Activated CD4-positive, CD25-positive, alpha-beta regulatory T cell treated with anti-CD3 and anti-CD28 coated beads, Interleukin-2, amount 50 U/mL, for 24 hours (primary cell): ENCODE measurements at places on chromosomes 13 and 19.
A peak's percentile ranks its signal among the peaks of the same experiment; 100 is the strongest.

GRCh38 chr13:21894091-21894490, 223.2 kb downstream of the FGF9 start:
- no peak for ATAC-seq

DNA sequence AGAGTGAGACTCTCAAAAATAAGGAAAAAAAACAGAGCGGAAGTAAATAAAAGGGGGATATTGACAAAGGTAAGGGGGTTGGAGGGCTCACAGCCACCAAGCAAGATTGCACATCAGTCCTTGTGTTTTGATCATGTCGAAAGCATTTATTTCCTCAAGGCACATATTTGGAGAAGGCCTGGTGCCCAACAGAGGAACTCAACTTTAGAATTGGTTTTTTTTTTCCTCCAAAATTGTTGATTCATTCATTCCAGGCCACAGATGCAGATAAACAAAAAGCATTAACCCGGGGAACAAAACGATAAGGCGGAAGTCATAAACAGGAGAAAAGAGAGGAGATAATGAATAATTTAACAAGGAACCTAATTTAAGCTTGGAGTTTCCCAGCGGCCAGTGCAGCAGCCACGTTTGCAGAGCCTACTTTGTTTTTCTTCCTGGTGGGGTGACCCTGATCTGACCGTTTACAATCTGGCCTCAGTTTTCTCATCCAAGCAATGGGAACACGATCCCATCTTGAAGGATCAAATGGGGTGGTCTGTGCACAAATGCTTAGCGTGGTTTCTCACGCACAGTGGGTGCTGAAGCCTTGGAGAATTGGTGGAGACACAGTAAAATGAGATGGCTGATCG, 2.1 kb upstream of the PTPRS start:
- ATAC-seq = no peak

DNA sequence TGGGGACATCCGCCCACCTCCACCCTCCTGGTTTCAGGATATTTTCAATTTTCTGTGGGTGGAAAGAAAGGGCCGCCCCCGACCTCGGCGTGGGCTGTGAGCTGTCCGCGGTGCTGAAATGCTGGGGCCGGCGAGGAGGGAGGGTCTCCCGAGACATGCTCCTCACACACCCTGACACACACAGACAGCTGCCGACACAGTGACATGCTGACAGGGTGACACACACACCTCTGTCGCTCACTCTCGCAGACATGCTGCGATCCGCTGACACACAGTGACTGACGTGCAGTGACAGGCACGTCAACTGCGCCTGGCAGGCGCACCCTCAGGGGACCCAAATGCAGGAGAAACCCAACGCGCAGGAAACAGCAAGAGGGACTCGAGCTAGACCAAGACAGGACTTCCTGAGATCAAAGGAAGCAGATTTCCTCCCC, 25.1 kb upstream of the MEIS3 start:
- ATAC-seq = peak; percentile 44

- ATAC-seq = no peak
Observed at GRCh38 chr13:48533961-48534600, 1.2 kb upstream of the RCBTB2 start.

GRCh38 chr13:94212196-94212595, 267.3 kb downstream of the DCT start:
- no peak for ATAC-seq

- ATAC-seq = no peak
Observed at GRCh38 chr13:67281466-67281865, 51.3 kb upstream of the PCDH9 start.

- ATAC-seq = no peak
Observed at GRCh38 chr13:68047889-68048288, 817.8 kb upstream of the PCDH9 start.

GRCh38 chr13:102322211-102322610, 79.6 kb downstream of the FGF14 start:
- no peak for ATAC-seq

- ATAC-seq = no peak
Observed at GRCh38 chr19:29040292-29040691, 172.7 kb downstream of the UQCRFS1 start.

DNA sequence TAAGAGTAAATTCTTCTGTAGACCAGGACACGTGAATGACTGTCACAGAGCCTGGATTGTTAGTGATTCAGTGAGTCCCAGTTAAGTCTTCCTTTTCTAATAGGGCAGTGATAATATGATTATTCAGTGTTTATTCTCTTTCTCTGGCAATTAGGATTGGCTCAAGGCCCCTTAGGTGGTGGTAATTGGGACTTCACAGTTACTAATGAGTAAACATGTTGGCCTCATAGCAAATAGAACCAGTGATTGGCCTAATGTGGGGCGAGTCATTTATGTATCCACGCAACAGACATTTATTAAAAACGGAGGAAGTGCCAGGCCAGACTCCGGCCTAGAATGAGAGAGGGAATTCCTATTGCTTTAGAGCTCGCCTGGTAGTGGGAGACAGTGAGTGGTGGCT, 72.4 kb downstream of the SHISA2 start:
- ATAC-seq = no peak

DNA sequence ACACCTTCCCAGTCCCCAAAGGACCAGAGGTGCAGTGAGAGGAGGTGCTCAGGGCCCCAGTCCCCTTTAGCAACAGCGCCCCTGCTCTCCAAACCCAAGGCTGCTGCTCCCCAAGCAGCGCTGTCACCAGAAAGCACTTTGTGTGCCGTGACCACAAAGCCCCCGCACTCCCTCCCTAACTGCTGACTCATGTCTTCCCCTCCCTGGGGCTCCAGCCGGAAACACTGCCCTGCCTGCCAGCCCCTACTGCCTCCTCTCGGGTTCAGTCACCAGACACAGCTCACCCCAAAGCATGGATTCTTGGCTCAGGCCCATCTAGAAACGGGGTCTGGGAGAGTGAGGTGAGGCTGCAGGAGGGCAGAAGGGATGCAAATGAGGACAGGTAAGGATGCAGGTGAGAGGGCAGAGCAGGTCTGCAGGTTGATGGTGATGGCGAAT, 4.9 kb upstream of the TNFSF14 start:
- peak; percentile 48 for ATAC-seq

DNA sequence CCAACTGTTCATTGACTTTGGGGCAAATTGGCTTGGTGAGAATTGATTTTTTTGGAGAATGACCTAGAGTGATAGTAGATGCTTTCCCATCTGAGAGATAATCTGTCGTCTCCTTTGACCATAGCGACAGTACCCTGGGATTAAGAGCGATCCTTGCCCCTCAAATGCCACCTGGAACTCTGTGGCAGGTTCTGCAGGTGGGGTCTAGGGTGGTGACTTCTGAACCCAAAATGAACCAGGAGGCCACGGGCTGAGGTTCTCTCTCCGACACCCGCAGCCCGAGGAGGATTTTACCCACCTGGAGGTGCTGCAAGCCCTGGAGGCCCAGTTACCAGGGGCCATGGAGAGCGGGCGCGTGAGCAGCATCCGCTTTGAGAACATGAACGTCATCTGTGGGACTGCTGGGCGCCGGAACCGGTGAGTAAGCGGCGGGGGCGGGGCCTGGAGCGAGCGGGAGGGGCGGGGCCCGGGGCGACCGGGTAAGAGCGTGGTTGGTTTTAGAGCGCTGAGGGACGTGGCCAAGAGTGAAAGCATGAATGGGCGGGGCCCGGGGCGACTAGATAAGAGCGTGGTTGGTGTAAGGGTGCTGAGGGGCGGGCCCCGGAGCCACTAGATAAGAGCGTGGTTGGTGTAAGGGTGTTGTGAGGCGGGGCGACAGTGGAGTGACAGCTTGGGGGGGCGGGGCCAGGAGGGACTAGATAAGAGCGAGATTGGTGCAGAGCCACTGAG, 8.6 kb downstream of the C19orf81 start:
- peak; percentile 98 for ATAC-seq

GRCh38 chr19:7544626-7545025, 9.1 kb downstream of the PNPLA6 start:
- ATAC-seq = no peak

- no peak for ATAC-seq
Observed at GRCh38 chr19:46626446-46626845, 1.6 kb upstream of the PTGIR start.

- ATAC-seq = no peak
Observed at GRCh38 chr13:29801102-29801501, 49.3 kb downstream of the UBL3 start.

GRCh38 chr19:58549664-58550361, 5.1 kb downstream of the CHMP2A start:
- no peak for ATAC-seq

DNA sequence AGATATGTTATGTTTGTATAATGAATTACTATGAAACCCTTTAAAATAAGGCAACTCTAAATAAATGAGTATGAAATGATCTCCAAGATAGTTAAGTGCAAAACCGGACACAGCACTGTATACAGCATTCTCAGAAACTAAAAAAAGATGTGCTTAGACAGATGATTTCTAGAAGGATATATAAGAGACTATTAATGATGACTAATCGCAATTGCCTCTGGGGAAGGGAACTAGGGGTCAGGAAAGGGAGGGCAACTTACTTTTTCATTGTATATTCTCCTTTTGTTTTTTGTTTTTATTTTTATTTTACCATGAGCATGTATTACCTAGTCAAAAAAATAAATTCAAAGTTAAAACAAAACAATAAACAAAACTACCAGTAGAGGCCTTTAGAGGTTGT, 12.8 kb downstream of the PEG3 start:
- ATAC-seq = no peak

GRCh38 chr19:18815673-18816072, 16.1 kb upstream of the UPF1 start:
- ATAC-seq = no peak

DNA sequence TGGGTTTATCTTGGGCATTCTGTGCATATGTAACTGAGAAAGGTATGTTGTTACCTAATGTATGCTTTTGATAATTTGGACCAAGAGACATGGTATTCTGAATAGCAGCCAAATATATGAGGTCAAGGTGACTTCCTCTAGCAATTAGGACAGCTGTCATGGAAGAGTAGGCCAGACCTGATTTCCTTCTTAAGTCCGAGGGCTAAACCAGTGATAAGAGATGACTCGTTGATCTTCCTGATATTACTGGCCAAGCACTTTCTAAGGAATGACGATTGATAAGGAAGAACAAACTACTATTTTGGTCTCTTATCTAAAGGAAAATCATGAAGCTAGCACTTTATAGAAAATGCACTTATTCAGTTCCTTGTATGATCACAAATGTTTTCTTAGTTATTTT, 42.7 kb downstream of the ARHGAP35 start:
- ATAC-seq = no peak

DNA sequence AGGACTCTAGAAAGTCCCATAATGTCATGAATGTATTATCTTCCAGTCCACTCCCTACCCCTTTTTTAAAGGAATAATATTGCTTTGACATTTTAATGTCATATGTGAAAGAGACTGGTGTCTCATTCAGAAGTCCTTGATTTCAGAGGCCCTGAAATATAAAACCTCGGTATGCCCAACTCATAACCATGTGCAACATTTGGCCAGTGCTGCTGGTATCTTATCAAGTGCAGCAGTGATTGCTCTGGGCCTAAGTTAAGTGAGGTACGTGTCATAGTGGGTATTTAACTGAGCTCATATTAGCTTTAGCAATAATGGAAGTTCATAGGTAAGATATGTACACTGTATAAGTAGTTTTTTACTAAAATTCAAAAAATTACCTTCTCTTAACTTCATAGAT, 14.7 kb downstream of the TEX30 start:
- no peak for ATAC-seq

DNA sequence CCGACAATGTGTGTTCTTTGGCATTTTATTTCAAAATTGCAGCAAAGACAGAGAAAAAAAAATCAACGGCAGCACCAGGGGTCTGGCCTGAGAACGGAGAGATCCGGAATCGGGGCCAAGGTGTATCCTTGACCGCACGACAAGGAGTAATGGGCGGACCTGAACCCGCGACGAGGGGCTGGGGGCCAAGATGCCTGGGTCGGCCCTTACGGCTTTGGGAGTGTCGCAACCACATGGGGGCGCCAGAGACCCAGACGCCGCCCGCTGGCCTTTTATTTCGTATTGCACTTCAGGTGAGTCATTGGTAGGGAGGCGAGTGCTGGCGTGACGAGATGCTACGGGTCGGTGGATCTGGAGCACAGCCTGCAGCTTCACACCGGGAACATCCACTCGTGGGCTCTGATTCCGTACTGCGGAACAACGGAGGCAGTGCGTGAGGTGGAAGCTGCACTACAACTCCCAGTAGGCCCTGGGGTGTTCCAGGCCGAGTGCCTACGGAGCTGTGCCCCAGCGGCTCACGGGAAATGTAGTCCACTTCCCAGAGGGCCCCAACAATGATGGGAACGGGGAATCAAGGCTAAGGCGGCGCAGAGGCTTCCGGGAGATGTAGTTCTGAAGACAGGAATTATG, 15.7 kb downstream of the BCAT2 start:
- peak; percentile 99 for ATAC-seq

GRCh38 chr19:55362174-55362989, 678 bp downstream of the GARIN5B start:
- no peak for ATAC-seq

DNA sequence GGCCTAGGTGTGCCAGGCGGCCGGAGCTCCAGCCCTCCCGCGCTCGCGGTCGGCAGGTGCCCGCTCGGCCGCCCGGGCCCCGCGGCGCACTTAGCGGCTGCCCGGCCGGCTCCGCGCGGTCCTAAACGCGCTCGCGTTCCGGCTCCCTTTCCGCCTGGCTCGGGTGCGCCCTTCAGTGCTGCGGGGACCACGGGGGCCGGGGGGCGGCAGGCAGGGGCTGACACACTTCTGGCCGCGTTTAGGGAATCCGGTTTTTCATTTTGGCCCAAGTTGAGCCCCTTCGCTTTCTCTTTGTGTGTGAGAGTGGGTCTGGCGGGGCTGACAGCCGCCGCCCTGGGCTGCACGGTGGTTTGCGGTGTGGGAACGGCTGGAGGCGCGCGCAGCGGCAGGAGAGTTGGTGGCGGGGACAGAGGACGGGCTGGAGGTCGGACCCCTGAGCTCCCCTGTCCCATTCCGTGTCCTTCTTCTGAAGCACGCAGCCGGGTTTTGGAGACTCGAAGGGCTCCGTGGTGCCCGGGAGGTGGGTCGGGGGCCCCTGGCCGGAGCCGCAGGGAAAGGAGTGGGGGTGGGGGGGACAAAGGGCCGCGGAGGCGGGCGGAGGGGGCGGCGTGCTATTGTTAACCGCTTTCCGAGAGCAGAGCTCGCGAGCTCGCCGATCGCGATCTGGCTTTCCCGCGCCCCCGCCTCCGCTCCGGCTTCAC, 3.1 kb downstream of the FGF9 start:
- ATAC-seq = peak; percentile 8

- ATAC-seq = no peak
Observed at GRCh38 chr19:32266460-32266859, 79.0 kb upstream of the ZNF507 start.

DNA sequence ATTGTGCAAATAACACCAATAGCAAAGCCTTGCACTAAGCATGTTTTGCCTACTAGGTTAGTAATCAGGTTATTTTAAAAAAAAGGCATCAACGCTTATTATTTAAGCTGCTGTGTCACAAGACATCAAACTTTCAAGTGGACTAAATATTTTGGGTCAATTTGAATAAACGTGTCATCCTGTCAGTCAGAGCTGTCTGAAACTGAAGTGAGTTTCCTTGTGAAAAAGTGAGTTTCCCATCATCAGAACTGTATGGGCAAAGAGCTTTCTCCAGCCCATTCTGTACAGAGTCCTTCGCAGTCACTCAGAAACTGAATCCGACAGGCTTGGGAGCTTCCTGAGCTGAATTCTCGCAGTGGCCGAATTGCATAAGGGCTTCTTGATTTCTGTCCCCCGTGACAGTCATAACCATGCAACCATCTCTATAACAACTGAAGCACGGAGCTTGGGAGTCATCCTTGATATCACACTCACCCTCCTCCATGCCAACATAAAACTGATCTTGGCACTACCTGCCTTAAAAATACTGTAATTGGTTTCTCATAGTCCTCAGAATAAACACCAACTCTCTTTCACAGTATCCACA, 139.8 kb downstream of the MIPEP start:
- no peak for ATAC-seq
